ENCODE measurements at places on chromosomes 12 and 14.

DNA sequence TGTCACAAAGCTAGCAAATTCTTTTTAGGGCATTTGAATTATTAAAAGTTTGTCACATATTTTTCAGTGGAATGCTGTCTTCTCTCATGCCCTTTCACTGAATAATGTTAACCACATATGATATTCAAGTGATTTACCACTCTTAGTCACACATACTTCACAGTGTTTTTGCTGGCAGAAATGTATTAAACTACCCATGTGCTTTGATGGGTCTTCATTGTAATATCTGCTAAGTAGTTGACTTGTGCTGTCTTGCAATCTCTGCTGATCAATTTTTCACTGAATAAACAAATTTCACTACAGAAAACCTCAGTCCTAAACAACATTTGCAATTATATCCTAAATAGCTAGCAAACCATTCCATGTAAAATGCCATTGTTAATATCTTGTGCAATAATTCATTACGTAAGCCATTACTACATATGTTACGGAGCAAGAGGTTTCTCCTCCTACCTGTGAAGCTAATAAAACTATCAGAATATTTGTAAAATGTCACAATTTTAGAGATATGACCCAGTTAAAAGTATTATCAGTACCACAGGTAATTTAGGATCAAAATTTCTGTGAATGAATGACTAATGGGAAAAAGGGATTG, 64.6 kb upstream of the LMO3 start:
- no peak for DNase-seq

DNA sequence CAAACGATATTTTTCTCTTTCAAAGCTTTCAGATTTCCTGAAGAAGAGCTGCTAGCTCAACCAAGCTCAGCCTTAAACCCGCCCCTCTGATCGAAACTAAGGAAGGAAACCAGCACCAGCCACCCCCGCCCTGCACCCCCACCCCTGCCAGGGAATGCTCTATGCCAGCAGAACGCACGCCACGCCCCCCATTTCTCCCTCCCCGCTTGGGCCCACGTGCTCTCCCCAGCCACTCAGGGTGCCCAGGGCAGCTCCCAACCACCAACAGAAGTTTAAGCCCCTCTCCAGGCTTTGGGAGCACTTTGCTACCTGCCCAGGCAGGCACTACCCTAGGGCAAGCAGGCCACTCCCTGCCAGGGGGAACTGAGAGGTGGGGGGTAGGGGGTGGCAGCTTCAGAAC, 18.8 kb upstream of the KRT78 start:
- DNase-seq = no peak

DNA sequence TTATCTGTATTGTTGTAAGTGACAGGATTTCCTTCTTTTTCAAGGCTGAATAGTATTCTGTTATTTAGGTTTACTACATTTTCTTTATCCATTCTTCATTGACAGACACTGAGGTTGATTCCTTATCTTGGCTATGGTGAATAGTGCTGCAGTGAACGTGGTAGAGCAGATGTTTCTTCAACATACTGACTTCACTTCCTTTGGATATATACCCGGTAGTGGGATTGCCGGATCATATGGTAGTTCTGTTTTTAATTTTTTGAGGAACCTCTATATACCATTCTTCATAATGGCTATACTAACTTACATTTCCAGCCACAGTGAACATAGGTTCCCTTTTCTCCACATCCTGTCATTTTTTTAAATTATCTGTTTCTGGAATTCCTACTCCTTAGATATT, 21.8 kb downstream of the DERA start:
- DNase-seq = no peak

- peak; percentile 3 for DNase-seq
These were observed 1030.4 kb downstream of the TMEM121 start for GRCh38 chr14:106556665-106557289.

DNA sequence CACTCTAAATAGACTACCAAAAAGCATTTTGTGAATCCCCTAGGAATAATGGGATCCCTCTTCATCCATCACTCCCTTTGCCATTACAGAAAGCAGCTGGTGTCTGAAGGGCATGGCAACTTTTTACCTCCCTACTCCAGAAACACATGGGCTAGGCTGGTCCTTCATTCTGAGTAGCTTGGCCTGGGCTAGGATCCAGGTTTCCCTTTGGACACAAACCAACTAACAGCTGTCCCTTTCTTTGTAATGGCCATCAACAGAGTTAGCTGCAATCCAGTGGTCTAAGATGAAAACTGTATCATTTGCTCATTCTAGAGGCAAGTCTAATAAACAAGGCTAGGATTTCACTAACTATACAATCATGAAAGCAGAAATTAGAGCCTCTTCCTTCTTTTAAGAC, 7.4 kb downstream of the GRIN2B start:
- DNase-seq = no peak

- DNase-seq = no peak
These were observed 1.3 kb upstream of the NUDT14 start for GRCh38 chr14:105182296-105183020.

GRCh38 chr12:6026998-6027397, 81.9 kb upstream of the ANO2 start:
- DNase-seq = no peak

DNA sequence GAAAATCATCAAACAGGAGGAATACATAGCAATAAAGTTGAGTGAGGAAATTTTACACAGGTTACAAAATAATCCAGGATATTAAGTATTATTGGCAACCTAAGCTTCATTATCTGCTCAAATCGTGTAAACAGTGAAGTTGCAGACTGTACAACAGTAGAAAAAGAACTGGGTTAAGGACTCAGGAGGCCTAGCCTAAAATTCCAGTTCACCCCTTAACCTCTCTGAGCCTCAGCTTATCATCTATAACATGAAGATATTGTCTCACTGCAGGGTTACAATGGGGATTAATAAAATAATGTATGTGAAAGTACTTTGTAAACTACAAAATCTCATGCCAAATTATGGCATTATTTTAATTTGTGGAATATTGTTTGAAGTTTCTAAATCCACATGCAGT, 26.0 kb downstream of the DDHD1 start:
- DNase-seq = no peak
